ENCODE measurements at places on chromosomes 2 and 18.

GRCh38 chr2:182920089-182920488 is 53.7 kb upstream of the FRZB start:
- DNase-seq = no peak

DNA sequence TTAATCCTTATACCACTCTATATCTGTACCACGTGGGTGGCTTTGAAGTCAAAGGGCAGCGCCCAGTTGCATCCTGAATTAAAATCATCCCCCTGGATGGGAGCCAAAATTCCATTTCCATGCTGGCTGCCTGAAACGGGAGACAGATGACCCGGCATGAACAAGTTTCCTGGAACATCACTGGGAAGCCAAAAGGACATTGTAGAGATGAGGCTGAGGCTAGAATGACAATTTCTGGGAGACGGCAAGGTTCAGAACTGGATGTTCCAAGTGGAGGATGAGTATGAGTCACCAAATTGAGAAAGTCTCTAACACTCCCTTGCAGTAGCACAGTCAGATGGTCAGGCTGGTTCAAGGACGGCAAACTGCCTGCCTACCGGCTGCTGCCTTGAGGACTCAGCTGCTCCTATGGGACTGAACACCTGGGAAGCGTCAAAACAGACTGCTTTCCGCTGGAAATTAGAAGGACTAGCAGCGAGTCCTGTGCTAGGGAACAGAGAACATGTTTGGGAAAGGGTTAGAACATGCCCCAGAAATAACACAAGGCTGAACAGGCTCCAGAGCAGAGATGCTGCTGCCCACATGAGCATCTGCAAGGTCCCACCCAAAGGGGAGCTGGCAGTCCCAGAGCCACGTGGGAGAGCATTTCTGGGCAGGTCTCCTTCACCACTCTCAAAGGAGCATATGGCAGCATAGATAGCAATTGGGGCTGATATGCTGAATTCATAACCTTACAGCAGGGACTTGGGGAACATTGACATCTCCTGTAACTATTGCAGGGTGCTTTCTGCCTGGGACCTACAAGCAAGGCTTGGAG is 32.0 kb downstream of the YPEL5 start:
- no peak for DNase-seq

DNA sequence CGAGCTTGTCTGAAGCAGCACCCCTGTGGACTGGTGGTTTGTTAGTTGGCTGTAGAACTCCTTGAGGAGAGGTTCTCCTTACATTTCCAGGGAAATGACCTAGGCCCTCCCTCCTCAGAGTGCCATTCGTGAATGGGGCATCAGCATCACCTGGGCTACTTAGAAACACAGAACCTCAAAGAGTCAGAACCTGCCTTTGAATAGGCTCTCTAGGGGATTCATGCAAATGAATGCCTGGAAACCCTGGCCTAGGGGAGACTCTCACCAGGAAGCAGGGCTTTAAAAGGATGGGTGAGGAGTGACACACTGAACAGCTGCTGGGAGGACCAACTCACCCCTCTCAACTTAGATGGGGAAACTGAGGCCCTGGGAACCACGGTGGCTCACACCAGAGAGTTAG is 2.1 kb upstream of the MOCOS start:
- DNase-seq = no peak

DNA sequence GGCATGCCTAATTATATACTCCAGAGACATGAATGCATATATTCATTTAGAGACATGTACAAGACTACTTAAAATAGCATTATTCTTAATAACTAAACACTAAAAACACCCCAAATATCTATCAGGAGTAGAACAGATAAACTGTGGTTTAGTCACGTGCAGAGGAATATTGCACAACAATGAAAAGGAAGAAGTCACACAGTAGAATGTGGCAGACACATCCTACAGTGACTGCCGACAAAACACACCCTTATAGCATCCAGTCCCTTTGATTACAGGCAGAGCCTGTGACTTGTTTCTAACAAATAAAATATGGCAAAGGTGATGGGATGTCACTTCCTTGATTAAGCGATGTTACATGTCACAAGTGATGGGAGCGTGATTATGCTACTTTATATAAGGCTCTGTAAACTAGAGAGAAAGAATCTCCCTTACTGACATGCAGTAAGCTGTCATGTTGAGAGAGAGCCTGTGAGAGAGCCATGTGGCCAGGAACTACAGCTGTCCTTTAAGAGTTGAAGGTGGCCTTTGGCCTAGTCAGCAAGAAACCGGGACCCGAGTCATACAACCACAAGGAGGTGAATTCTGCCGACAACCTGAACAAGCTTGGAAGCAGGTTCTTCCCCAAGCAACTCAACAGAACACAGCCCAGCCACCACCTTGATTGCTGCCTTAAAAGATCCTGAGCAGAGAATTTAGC is 39.1 kb upstream of the LGALSL start:
- no peak for DNase-seq

DNA sequence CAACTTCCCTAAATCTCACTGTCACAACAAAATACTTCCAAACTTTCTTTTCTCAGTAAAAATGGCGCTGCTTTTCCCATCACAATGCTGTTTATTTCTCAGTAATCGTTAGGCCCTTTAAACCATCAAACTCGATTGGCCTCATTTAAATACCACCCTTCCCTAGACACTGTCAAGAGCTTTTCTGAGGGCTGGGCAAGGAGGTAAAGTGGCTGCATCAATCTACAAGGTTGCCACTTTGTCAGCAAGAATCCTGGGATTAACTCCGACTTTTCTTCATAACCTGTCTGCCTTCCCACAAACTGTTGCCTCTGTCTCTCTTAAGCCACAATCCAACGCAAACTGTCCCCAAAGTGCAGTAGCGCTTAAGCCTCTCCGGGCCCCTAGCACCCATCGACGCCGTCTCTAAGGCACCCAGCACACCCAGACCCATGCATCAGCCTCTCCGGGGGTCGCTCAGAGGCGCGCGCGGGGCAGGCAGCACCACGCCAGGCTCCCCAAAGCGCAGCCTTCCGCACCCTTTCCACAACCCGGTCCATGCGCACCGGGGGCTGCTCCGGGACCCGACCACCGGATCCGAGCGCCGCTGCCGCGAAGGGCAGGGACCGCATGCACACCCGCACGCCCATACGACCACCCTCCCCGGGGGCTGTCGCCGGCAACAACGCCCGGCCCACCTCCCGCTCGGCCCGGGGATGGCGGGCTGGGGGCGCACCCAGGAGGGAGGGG is 683 bp downstream of the MBOAT2 start:
- no peak for DNase-seq

GRCh38 chr2:172976116-172976515 is 99.5 kb upstream of the MAP3K20 start:
- DNase-seq = no peak

All from LNCaP clone FGC (cell line).